ENCODE measurements at places on chromosomes 16 and 17.
A peak's percentile ranks its signal among the peaks of the same experiment; 100 is the strongest.

GRCh38 chr17:27230996-27231395 is 62.9 kb upstream of the WSB1 start:
- no peak for DNase-seq

GRCh38 chr17:62653002-62653825 is 25.7 kb downstream of the MRC2 start:
- peak; percentile 93 for DNase-seq

GRCh38 chr16:56610017-56610608 is 1.7 kb downstream of the MT2A start:
- DNase-seq = peak; percentile 57

GRCh38 chr16:88507231-88507743 is 54.2 kb downstream of the ZFPM1 start:
- no peak for DNase-seq

DNA sequence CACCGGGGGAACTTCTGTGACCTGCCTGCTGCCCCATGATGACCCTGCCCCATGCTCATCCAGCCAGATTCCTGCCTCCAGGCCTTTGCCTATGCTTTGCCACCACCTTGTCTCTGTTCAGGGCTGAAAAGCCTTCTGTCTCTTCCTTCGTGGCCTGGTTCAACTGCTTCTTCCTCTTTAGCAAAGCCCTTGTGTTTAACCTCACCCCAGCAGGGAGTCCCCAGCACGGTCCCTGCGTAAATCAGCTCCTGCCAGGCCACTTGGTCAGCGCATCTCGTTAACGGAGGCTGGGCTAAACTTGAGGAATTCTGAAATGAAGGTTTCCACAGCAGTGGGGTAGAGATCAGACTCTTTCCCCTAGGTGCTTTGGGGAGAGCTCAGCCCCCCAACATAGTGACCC is 16.1 kb upstream of the KCNJ12 start:
- DNase-seq = no peak

DNA sequence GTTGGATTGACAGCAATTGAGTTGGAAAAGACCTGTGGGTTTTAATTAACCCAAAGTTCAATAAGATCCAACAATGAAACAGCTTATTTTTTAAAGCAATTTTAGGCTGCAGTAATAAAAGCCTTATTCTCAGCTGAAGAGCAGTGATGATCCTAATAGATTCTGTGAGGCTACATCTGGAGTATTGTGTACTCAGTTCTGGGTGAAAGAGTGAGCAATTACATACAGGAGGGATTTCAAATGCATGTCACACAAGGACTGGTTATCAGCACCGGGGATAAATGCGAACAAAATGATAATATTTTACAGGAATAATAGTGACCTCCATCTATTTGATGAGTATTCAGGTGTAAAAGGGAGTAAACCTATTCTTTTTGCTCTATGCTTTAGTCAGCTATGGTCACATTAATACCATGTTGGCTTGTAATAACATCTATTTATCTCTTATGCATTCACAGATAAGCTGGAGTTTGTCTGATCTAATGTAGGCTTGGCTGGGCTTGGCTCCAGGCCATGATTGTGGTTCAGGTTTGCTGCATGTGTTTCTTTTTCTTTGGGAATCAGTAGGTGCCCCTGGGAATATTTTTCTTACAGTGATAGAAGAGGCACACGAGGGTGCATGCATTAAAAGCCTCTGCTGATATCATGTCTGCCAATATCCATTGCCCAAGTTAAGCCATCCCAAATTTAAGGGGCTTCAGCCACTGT is 22.2 kb upstream of the TOX3 start:
- no peak for DNase-seq

- DNase-seq = no peak
Observed at GRCh38 chr17:81453076-81453475, 57.8 kb downstream of the BAHCC1 start.

- DNase-seq = no peak
Observed at GRCh38 chr17:16438173-16438556, 22.8 kb downstream of the TRPV2 start.

DNA sequence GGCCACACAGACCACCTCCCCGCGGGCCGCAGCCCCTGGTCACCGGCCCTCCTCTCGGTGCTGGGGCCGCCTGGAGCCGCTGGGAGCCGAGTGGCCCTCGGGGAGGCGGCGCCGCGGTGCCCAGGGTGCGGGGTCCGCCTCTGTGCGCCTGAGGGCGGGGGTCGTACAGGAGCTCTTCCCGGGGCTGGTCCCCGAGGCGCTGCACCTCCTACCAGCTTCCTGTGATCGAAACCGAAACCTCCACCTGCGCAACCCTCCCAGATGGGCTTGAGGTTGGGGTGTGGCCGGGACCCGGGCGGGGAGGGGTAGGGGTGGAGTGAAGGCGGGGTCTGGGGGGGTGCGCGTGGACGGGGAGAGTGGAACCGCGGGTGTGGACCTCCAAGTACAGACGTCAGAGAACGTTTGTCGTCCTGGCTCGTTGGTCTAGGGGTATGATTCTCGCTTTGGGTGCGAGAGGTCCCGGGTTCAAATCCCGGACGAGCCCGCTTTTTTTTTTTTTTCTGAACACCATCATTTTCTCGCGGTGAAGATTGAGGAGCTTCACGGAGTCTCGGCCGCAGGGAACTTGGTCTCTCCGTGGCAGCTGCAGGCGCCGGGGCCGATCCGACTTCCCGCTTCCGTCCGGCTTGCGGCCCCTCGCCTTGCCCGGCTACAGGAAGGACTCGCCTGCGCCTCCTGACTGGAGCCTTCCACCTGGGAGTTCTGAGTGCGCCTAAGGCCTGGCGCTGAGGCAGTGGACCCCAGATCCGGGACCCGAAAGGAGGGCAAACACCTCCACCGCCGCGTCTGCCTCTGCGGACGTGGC is 23.9 kb downstream of the ZNF213 start:
- DNase-seq = peak; percentile 85

- no peak for DNase-seq
Observed at GRCh38 chr17:5000237-5000639, 2.5 kb downstream of the KIF1C start.

GRCh38 chr16:50910736-50911100 is 168.8 kb downstream of the CYLD start:
- no peak for DNase-seq

DNA sequence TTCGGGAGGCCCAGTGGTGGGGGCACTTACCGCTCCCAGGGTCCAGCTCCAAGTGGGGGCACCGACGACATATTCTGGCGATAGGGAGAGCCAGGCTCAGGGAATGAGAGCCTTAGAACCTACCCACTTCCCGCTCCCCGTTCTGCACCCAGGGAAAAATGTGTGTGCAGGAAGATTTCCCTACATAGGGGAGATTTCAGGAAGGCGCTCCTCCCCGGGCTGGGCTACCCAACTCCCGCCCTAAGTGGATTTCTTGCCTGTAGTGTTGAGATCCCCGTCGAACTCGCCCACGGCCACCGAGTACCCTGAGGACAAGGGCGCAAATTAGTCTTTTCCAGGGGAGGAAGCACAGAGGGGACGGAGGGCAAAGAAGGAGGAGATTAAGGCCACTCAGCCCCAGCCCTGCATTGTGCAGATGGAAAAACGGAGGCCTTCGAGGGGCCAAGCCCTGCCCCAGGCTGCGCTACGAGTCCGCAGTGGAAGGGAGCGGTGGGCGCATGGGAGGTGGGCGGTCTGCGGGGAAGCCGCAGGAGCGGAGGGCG is 5.1 kb downstream of the ITGA2B start:
- DNase-seq = no peak

DNA sequence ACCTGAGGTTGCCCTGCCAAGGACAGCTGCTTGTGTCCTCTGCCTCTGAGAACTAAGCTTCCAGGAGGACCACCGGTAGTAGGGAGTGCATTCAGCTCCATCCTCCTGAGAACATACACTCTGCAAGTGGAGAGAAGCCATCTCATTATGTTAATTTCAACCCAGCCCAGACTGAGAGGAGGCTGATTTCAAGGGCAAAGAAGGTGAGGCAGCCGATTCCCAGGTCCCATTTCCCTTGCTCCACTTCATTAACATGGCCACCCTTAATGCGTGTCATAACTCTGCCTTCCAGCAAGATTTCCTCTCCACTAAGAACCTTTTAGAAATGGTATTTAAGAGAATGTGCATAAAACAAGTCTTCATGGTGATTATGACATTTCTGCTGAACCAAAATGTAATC is 72.5 kb downstream of the CDH13 start:
- no peak for DNase-seq

DNA sequence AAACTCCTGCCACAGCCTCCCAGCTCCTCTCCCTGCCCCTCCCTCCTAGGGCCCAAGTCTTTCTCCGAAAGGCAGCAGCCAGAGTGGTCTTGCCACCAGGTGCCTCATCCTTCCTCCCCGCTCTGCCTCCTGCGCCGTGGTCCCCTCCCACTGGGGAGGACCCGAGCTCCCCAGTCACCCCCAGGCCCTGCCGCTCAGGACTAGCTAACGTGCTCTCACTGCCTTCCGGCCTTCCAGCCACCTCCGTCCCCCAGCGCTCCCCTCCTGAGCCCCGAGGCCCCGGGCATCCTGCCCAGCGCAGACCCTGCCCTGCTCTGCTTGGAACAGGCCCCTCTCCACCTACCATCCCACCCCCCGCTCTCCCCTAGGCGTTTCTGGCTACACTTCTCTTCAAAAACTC is 19.4 kb upstream of the COL1A1 start:
- no peak for DNase-seq

- no peak for DNase-seq
Observed at GRCh38 chr16:68361485-68361884, 50.7 kb downstream of the PRMT7 start.

All from stimulated activated naive CD8-positive, alpha-beta T cell treated with anti-CD3 and anti-CD28 coated beads, Interleukin-15, amount 100 ng/mL, for 72 hours (primary cell).